Endothelial cell (in vitro differentiated cells): ENCODE measurements at places on chromosomes 4 and X.

GRCh38 chrX:104696667-104697066, 130.7 kb downstream of the IL1RAPL2 start:
- no peak for DNase-seq

DNA sequence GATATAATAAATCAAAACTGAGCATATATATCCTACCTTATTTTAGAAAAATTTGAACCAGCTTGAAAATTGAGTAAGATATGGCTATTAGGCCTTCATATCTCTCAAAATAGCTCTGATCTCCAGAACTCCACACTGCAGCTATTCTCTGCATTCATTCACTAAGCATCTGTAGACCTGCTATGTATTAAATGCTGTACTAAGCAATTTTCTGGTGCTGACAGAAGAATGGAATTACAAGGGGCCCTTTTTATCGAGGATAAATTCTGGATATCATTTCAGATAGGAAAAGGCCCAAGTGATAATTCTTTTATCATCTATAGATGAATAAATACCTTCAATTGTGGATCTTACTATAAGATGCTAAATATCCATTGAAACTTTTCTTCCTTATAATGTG, 1.9 kb downstream of the THAP6 start:
- no peak for DNase-seq

DNA sequence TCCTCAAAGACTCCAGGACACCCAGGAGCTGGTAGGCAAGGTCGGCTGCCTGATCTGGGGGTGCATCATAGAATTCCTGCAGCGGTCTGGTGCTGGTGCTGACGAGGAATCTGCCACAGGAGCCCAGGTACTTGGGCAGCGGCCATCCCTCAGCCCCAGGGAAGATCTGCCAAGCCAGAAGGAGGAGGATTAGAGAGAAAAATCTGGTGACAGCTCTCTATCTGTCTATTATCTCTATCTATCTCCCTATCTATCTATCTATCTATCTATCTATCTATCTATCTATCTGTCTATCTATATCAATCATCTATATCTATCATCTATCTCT, 46.7 kb downstream of the DIPK2B start:
- DNase-seq, result no peak

DNA sequence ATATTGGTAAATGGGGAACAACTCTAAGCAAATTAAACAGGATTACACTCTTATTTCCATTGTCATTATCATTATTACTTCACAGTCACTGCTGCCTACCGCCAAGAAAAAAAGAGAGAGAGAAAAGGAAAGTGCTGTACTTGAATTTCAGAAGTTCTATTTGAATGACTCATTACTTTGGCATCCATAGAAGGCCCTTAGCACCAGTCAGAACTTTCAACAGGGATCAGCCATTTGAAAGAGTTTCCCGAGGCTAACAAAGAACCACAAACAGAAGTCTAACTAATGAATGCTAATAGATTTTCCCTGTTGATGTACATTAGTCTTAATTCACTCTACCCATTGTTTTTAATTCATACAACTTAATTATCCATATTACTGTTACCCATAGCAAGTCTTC, 116.3 kb downstream of the SHROOM4 start:
- no peak for DNase-seq

GRCh38 chr4:119750771-119751170, 122.2 kb upstream of the PDE5A start:
- DNase-seq, result no peak

DNA sequence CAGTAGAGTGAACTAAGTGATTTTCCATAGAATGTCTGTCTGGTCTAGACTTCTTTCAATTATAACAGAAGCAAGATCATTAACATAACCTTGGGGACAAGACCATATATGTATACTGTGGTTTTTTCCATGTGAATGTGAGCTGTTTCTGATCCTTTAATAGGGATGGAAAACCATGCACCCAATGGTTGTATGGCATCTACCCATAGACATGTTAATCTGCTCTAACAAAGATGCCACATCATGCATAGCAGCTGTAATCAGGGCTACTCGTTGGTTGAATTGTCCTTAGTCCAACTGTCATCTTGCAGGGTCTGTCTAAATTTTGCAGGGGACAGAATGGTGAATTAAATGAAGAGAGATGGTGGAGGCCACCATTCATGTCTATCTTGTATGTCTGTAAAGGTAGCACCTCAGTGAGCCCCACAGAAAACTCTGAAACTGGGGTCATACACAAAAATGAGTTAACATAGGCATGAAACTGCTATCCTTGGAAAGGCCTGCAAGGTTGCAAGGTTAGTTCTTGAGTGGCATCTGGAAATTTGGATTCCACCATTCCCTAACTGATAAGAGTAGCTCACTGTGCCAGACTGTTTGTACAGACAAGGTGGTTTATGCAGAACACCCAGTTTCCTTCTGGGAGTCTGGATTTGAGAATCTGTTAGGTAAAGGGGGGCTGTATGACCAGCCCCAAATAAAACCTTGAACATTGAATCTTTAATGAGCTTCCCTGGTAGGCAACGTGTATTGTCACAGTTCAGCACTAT, 16.5 kb downstream of the THAP6 start:
- no peak for DNase-seq

GRCh38 chr4:85402371-85402770, 72.6 kb upstream of the ARHGAP24 start:
- no peak for DNase-seq

DNA sequence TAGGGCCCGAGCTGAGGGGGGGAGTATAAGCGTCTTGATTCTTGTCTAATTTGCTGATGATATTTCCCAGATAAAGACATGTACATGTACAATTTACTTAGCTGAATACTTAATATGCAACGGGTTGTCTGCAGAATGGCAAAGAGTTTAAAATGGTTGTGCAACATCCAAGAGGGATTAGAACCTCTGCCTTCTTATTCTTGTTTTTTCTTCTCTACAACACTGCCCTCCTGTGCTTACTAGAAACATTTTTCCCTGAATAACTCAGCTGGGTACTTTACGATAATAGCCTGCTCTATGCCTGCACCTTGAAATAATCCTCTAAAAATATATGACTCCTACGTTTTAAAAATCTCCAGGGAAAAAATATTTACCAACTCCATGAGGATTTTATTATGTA, 41.8 kb downstream of the INTS12 start:
- no peak for DNase-seq

GRCh38 chr4:105455998-105456397, 17.9 kb downstream of the PPA2 start:
- DNase-seq, result no peak

DNA sequence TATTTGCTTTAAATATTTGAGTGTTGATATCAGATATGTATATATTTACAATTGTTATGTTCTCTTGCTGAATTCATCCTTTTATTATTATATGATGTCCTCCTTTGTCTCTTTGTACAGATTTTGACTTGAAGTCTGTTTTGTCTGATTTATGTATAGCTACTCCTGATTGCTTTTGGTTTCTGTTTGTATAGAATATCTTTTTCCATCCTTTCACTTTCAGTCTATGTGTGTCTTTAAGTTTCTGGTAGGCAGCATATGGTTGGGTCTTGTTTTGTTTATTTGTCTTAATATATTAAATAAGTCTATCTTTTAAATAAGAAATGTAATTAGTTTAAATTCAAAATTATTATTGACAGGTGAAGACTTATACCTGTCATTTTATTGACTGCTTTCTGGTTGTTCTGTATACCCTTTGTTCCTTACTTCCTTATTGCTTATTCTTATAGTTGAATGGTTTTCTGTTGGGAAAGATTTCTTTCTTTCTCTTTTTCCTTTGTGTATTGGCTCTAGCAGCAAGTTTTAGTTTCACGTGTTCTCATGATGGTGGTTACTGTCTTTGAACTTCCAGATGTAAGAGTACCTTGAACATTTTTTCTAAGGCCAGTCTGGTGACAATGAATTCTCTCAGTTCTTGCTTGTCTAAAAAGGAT, 31.1 kb downstream of the RAB28 start:
- DNase-seq, result no peak

DNA sequence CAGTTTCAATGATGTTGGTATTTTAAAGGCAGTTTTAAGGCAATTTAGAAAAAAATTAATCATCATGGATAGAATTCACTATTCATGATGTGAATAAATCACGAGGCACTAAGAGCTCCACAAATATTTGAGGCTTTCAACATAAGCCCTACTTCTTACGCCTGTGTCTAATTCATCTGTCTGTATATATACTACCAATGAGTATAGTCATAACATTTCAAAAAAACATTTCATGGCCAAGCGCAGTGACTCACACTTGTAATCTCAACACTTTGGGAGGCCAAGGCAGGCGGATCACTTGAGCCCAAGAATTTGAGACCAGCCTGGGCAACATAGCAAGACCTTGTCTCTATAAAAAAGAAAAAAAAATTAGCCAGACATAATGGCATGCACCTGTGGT, 56.5 kb downstream of the FBXL5 start:
- no peak for DNase-seq

DNA sequence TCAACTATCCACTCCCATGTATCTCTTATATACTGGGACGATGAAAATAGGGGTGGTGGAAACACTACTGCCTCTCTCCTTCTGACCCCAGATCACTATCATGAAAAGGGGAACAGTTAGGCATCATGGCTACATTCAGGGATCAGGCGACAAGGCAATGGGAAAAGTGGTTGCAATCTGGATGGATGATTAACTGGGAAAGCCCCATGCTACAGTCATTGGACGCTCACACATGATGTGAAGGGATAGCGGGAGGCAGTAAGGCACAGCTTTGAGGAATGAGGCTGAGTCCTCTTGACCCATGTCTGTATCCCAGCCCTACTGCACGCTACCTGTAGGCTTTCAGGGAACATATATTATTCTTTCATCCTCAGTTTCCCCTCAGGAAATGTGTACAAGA, 10.2 kb downstream of the GASK1B start:
- no peak for DNase-seq

DNA sequence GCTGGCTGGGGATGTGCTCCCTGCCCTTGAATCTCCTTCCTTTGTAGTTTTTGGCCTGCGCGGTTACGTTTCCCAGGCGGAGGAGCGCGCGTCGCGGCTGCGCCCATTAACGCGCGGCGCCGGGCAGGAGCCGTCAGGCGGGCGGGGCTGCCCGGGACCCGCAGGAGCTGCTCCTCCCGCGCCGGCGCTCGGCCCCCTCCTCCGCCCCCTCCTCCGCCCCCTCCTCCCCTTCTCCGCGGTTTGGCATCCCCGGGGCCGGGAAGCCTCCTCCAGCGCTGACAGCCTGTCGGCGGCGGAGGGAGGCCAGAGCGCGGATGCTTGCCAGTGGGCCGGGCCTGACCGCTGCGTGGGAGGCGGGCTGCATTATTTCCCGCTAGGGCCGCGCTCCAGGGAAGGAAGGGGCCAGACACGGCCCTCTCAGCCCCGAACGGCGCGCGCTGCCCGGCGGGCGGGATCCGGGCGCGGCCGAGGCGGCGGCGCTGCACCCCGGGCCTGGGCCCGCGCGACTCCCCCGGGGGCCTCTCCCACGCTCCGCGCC, at the start of gene DCLK2:
TSS of gene DCLK2 (plus strand) at position 405 of the 538 bp plus-strand sequence. CDS start 583 bp downstream, outside the sequence.
- peak; percentile 65 for DNase-seq

DNA sequence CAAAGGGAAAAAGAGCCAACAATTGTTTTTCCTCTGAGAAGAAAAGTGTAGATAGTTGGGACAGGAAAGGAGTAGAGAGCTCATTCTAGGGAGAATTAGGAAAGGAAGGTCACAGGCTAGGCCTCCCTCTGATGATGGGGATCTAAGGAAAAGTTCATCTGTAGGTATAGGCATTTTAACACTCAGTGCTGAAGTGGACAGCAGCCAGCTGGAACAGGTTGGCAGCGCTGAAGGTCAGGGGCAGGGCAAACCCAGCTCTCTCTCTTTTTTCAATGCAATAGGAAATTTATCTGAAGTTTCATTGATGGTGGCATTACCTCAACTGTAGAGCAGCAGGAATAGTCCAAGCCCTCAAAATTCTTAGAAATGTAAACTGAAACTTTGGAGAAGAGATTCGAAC, 98.5 kb upstream of the ETNPPL start:
- peak; percentile 27 for DNase-seq

- DNase-seq, result no peak
These were observed 11.7 kb upstream of the TMEM271 start for GRCh38 chr4:587671-588350.

DNA sequence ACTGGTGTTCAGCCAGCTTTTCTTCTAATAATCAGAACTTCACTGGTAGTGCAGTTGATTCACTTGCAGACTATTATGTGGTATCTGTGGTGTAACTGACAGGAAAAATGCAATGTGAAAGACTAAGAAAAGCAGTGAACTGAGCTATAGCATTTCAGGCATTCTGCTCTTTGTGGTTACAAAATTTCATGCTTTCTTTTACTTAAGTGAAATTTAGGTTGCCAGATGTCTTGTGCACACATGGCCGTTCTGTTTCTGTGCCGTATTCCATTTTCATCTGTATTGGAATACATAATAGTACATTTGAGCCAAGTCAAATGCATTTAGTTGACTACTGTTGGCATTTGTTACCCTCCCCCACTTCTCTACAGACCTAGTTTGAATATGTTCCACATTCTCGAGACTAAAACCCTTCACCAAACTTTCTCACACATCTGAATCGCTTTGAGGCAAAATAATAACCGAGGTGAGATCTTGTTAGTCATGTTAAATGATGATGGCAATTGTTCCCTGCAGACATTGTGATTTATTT, 8.2 kb downstream of the RTL3 start:
- no peak for DNase-seq

DNA sequence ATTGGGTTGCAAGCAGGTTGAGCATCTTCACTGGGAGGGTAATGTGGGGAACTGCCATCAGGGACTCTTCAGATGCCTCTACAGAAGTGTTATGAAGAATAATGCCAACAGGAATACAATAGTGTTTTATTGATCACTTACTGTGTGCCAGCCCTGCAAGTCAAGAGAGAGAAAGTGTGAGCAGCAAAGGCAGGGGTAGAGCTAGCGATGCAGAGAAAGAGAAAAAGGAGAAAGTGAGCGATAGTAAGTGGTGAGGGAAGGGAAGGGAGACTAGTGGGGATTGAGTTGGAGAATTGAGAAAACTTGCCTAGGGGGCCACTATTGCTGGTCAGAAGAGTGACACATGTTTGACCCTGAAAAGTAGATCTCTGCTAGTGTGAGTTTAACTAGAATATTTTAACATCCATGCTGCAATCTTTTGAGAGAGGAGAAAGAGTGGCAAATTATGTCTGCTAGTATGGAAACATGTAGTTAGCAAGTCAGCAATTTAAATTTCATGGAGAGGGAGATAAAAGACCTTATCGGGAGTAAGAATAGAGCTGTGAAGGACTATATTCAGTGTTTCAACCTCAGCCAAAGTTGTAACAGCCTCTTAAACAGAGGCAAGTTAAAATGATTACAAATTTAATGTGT, 12.2 kb downstream of the AFF1 start:
- DNase-seq, result no peak

GRCh38 chr4:106367072-106367471, 1.5 kb downstream of the GIMD1 start:
- no peak for DNase-seq

GRCh38 chr4:31085689-31086088, 365.5 kb downstream of the PCDH7 start:
- no peak for DNase-seq

- no peak for DNase-seq
These were observed 585.7 kb downstream of the TLL1 start for GRCh38 chr4:166458756-166459155.
